ENCODE measurements at places on chromosomes 12 and 14.

DNA sequence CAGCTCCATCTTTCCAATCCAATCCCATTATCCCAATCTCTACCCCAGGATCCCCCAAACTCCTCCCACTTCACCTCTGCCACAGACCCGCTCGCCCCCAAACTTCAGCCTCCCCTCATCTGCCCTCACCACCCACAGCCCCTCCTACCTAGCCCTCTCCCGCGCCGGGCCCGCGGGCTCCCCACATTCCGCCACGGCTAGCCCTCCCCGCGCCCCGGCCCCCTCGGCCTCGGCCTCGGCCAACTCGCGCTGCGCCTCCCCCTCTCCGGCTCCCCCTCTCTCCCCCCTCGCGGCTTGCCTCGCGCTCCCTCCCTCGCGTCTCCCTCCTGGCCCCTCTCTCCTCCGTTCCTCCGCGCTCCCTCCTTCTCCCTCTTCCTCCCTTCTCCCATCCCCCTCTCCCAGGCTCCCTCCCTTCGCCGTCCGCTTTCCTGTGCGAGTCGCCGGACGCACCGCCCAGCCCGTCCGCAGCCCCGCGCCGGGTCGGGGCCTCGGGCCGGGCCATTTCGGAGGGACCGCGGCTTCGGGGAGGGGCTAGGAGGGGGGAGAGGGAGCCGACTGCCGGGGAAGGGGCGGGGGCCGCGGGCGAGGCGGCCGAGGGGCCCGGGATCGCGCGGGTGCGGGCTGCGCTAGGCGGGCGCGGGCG lies at the start of gene ATN1:
ATN1 (plus strand) TSS at position 581 of the 643 bp plus-strand sequence. CDS start 6,043 bp downstream, outside the sequence.
- peak; percentile 98 for DNase-seq

DNA sequence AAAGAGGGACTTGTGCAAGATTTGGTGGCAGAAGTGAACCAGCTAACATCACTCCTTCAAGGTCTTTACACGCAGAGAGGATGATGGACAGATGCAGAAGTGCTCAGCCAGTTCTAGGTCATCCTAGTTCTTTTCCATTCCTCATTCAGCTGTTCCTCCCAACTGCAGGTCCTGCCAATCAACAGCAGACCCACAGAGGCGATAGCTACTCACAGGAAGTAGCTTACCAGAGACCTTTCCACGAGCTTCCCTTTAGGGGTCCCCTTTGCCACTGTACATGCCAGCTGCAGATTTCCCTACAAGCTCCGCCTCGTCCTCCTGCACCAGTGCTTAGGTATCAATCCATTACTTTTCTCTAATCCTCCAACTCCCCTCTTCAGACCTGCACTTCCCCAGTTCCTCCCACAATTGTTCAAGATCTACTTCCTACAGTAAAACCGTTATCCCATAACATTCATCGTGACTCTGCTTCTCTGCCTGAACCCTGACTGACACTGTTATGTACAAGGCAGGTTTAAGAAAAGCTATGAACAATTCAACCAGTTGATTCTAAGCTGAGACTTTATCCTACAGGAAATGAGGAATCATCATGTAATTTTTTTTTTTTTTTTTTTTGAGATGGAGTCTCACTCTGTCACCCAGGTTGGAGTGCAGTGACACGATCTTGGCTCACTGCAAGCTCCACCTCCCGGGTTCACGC lies 22.5 kb downstream of the RECQL start:
- no peak for DNase-seq

- no peak for DNase-seq
These were observed 22.7 kb downstream of the TRAFD1 start for GRCh38 chr12:112148031-112148513.

DNA sequence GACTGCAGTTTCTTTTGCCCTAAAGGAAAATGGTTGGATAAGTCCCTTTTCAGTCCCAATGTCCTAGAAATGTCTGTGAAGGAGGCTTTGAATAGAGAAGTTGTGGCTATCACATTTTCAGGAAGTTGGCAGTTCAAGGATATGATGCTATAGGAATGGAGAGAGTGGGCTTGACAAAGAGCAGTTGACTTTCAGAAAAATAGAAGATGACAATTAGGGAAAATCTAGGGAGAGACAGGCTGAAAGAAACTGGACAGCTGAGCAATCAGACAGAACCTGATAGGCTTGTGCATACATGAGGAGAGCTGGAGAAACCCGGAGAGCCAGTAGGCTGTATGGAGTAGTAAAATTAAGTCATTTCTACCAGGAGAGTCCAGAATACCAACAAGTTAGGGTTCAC lies 50.5 kb downstream of the LMNTD1 start:
- no peak for DNase-seq

GRCh38 chr14:22466491-22466890 lies 122.5 kb downstream of the DAD1 start:
- no peak for DNase-seq

Measured in NCI-H2171 (cell line).